ENCODE measurements at places on chromosomes 16 and 17.

- DNase-seq, result no peak
Observed at GRCh38 chr16:53817812-53818550, 114.0 kb downstream of the FTO start.

DNA sequence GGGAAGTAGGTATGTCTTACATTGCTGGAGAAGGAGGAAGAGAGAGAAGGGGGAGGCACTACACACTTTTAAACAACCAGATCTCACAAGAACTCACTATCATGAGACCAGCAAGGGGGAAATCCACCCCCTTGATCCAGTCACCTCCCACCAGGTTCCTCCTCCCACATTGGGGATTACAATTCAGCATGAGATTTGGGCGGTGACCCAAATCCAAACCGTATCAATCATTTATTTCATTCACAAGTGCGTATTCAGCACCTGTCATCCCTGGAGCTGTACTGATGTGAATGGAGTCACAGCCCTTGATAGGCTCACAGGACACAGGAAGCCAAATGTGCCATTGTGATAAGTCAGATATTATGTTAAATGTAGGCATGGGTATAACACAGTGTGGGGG, 228.3 kb upstream of the HSBP1 start:
- DNase-seq, result no peak

DNA sequence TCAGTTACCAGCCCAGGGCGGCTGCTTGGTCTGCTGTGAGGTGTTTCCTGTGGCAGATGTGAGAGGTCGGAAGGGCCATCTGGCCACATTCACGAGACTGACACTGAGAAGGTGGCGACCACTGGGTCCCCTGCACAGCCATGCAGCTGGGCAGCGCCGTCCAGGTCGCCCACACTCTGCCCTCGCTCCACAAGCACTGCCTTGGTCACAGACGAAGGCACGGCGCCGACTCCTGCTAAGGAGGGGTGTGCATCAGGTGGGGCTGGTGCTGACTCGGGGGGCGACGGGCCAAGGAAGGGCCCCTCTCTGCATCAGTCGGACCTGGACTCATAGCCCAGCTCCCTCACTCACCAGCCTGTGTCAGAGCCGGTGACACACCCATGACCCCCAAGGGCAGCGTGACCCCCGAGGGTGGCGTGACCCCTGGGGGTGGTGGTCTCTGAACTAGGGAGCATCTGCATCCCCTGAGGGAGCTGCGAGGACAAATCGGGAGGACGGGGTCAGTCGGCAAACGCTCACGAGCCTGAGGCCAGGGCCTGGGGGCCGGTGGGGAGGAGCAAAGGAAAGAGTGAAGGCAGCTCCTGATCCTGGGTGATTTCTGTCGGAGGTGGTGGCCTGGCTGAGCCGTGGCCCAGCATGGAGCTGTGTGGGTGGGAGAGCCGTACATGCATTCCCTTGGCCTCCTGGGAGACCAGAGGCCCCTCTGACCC, 30.4 kb downstream of the NME3 start:
- no peak for DNase-seq

DNA sequence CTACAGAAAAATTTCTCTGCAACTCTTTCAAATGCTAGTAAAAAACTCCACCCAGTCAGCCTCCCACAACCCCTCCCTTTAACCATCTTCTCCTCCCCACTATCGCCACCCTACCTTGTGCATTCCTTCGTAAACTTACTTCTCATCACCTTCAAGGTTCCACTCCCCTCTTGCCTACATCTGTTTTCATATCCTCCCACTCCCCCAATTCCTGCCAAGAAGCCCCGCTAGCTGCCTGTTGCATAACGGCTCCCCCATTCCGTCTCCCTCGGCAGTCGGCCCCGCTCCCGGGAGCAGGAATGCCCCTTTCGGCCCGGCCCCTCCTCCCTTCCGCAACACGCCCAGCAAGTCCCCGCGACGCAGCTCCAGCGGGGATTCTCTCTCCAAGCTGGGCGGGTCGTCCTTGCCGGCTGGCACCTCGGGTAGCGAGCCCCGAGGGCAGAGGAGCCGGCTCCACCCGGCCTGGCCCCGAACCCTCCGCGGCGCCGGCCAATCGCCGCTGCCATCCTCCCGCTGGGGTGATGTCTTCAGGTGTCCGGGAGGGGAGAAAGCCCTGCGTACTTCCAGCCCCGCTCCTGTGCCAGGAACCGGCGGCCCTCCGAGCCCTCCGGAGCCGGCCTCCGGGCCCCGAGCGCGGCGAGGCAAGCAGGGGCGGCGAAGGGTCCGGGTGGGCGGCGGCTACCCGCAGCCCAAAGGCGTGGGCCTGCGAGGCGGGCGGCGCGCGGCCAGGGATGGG, 1.5 kb downstream of the PHLPP2 start:
- DNase-seq, result no peak

- no peak for DNase-seq
Observed at GRCh38 chr17:9971991-9972390, 66.9 kb upstream of the RCVRN start.

DNA sequence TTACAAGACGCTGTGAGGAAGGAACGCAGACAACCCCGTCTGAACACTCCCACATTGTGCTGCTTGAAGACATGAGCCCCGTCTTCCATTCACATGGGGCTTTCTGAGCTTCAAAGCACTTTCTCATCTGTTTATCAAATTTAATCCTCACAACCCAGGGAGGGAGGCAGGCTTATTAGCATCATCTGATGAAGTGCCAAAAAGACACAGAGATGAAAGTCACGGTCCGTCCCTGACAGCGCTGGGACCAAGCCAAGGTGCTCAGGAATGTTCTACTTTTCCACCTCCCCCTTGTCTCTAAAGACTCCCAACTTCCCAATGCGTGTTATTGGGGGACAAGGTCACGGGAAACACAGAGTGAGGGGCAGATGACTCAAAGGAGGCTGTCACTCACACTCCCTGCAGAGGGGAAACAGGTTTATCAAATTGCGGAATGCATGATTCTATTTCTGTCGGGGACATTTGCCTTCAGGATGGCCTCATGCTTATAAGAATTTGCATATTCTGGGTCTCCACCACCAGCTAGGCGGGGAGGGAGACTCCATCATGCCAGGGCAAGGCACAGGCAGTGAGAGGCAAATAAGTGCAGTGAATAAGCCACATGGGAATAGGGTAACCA, 10.7 kb downstream of the XYLT1 start:
- no peak for DNase-seq

DNA sequence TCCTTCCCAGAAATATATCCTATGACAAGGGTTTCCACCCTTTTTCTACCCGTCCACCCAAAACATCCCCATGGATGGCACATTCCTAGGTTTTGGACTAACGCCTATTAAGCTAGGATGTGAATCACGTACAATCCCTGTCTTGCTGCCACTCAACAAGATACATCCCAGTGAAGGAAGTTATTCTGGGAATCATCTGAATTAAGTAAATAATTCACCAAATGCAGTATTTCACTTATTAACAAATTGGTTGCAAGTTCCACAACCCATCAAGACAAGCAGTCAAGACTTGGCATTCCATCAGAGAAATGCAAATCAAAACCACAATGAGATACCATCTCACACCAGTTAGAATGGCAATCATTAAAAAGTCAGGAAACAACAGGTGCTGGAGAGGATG, 32.1 kb downstream of the ASPA start:
- DNase-seq, result no peak

DNA sequence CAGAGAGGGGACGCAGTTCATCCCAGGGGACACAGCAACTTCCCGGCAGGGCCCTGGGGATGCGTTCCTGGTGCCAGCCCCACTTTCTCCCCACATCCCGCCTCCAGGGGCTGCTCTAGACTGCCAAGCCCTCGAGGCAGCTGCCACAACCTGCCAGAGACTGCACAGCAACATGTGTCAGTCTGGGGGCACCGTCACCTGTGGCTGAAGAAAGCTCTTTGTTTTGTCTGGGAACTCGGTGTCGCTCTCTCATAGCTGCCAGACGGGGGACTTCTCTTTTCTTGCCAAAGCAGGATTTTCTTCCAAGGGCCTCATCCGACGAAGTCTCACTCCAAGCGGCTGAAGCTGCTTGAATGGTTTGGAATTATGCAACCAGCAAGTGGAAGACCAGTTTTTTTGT, 43.7 kb downstream of the COTL1 start:
- DNase-seq, result no peak

GRCh38 chr17:83153681-83154310, 74.4 kb downstream of the METRNL start:
- DNase-seq, result no peak

GRCh38 chr17:36529121-36529520, 5.5 kb downstream of the MYO19 start:
- DNase-seq, result no peak

GRCh38 chr16:81810894-81811538, 31.9 kb downstream of the PLCG2 start:
- DNase-seq, result no peak

GRCh38 chr16:89915303-89916232, 3.1 kb upstream of the MC1R start:
- no peak for DNase-seq

GRCh38 chr17:73968680-73969079, 234.8 kb upstream of the RPL38 start:
- no peak for DNase-seq

- DNase-seq, result no peak
Observed at GRCh38 chr17:48606892-48607614, 2.3 kb upstream of the HOXB6 start.

DNA sequence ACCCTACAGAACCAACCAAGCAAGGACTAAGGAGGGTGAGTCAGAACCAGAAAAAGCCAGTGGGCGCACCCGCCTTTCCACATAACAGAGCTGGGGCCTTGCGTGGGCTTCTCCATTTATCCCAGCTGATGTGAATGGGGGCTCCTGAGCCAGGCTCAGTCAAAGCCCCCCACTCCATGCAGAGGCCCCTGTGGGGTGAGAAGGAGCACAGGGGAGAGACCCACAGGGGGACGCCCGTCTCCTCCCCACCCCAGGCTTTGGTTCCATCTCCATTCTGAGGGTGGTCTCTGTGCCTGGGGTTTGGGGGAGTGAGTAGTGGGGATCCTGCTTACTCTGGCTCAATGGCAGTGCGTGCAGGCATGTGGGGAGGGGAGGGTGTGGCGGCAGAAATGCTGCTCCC, 210.1 kb upstream of the TNRC6C start:
- no peak for DNase-seq

DNA sequence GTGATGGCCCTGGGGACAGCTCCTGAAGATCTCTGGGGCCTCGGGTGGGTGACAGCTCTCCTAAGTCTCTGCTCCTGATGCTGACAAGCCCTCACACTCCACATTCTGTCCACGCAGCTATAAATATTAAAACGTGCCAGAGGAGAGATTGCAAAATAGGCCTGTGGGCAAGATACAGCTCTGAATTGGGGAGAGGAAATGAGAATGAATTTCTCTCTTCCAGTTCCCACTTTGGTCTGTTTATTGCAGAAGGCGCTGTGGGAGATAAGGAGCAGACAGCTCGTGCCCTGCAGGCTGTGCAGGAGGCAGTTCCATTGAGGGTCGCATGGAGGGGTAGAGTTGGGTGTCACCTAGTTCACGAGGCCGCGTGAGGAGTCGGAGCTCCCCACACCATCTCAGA, 87.5 kb upstream of the SDK2 start:
- no peak for DNase-seq

- DNase-seq, result no peak
Observed at GRCh38 chr16:17469741-17470181, 999 bp downstream of the XYLT1 start.

DNA sequence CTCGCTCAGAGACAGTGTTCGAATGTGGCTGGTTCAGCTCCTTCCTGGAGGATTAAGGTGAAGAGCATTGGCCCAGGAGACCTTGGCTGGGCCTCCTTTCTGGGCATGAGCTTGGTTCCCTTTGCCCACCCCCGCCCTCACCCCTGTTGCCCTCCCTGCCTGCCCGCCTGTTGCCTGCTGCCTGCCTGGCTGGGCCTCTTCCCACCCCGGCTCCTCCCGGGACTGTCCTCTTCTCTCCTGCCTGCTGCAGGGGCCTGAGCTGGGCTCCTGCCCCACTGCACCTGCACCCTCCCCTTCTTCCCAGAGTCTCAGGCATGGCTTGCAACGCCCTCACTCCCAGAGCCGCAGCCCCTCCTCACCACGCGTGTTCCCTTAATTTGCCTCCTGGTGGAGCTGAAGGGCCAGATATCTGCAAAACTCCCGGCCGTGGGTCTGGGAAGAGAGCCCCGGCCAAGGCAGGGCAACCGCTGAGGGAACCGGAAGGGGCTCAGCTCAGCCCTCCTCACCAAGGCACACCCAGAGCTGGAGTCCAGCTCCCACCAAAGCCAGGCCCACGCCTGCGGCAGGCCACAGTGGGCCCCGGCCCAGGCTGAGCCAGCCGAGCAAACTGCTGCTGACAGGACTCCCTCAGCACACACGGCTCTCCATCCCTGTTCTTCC, 31.2 kb downstream of the MNT start:
- no peak for DNase-seq

DNA sequence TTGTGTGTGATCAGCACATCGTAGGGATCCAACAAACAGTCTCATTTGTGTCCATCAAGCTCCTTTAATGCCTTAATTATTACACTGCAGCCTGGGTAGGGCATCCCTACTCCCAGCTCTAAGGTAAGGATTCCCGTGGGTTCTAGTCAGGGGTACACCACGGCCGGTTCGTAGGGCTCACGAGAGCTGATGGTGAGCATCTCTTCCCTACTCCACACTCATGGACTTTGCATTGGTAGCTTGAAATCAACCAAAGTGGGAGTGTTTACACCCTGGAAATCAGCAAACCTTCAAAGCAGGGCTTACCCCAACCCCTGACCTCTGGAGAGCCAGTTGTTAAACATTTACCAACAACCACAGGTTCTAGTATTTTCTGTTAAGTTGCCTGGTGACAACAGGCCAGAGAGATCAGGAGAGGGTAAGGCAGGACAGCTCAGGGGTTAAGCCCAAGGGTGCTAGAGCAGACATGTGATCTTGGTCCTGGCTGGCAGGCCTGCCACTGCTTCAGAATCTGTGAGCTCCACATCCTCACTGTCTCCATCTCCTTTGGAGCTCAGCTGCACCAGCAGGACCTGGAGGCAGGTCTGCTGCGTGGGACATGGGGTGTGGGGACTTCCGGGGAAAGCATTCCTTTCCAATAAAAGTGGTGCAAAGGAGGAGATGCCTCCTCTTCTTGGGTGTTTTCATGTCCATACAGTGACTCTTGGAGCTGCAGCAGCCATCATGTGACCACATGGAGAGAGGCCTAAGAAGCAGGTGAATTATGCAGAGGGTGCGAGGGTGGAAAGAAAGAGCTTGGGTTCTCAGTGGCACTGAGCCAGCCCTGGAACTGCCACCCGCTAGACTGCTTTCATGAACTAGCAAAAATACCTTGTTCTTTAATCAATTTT, 36.1 kb upstream of the ZCCHC14 start:
- no peak for DNase-seq

DNA sequence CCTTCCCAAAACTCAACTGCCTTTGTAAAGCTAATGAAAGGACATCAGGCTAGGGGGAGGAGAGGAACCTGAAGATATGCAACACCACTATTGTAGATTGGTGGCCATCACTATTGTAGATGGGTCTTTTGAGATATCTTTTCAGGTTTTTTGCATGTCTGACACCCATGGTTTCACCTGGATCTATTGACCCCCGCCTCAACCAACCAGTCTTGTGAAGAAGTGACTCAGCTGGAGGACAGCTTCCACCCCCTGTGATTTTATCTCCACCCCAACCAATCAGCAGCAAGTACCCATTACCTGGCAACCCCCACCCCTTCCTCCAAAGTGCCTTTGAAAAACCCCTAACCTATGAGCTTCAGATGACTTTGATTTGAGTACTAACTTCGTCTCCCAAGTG, 382.6 kb upstream of the GOT2 start:
- no peak for DNase-seq

Data from AG04449 (cell line).